Stimulated activated CD8-positive, alpha-beta memory T cell treated with anti-CD3 and anti-CD28 coated beads, Interleukin-4, amount 100 ng/mL, for 1 hour (primary cell): ENCODE measurements at places on chromosomes 7 and 10.

DNA sequence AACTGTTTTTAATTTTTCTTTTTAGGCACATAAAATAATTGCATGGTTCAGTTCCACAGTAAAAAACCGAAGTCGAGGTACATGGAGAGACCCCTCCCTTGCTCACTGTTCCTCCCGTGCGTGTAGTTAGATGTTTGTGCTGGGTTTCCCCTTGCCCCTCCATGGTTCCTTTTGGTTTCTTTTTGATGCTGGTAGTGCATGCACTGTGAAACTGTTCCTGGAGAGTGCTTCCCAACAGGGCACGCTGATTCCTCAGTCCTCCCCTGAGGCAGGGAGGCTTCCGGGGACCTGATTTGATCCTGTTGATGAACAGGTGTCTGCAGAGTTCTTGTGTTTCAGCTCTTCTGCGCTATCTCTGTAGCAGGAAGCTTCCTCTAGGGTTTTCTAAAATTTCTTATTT is 69.5 kb downstream of the ADCY1 start:
- DNase-seq = no peak

GRCh38 chr10:100907175-100907574 is 5.6 kb upstream of the SLF2 start:
- DNase-seq = no peak

GRCh38 chr10:135132-135600 is at the start of gene ZMYND11:
TSS of gene ZMYND11 (plus strand) at chr10:135455. CDS start at chr10:180013, 44,558 bp downstream.
- DNase-seq = peak; percentile 49

- no peak for DNase-seq
Observed at GRCh38 chr10:14358886-14359573, 28.3 kb upstream of the FRMD4A start.

- DNase-seq = no peak
Observed at GRCh38 chr10:22651276-22651980, 63.0 kb downstream of the PIP4K2A start.

GRCh38 chr7:7966141-7966734 is 2.4 kb upstream of the GLCCI1 start:
- DNase-seq = no peak

DNA sequence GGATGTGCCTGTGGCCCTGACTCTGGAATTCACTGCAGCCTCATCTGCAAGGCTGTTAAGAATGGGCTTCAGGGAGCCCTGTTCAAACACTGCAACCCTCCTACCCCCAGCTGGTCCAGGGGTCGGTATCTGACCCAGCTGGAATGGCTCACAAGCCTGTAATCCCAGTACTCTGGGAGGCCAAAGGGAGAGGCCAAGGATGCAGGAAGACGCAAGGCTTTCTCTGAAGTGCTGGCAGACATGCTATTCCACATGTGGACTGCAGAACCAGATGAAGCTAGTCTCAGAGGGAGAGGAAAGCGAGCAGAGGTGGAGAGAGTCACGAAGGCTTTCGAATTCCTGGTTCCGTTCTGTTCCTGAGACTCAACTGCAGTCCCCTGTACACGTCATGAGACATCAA is 45.0 kb downstream of the ESYT2 start:
- DNase-seq = no peak

DNA sequence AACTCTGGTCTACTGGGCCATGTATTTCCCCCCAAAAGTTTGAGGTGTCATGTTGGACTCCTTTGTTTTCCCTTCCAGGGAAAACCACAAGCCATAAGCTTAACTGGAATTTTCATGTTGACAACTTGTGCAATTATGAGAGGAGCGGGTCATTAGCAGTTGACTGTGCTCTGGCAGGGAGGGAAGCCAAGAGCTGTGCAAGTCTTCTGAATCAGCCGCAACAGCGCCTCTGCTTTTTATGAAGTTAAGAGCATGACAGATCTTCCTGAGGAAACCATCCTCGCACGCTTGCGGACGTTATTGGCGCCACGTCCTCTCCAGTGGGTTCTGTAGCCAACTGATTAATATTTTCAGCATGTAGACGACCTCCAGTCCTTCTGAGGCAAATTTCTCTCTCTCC is 148.7 kb upstream of the MKI67 start:
- no peak for DNase-seq

- no peak for DNase-seq
Observed at GRCh38 chr10:14244801-14245211, 85.9 kb downstream of the FRMD4A start.

DNA sequence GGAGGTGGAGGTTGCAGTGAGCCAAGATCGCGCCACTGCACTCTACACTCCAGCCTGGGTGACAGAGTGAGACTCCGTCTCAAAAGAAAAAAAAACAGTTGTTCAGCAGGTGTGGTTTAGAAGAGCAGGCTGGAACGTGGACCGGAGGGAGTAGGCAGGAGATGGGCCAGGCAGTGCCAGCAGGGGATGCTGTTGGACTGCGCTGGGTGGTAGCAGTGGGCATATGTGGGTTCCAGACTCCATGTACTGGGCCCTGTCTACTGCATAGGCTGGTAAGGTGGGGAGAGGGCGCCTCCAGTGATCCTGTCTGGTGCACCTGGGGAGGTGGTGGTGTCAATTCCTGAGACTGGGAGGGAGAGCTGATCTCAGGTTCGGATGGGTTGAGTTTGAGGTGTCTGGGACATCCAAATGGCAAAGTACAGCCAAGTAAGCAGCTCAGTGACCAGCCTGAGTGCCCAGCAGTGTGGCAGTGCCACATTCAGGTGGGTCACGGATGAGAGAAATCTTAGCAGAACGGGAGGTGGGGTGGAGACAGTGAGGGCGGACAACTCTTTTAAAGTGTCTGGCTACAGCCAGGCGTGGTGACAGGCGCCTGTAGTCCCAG is 25.9 kb downstream of the SFXN4 start:
- peak; percentile 13 for DNase-seq

DNA sequence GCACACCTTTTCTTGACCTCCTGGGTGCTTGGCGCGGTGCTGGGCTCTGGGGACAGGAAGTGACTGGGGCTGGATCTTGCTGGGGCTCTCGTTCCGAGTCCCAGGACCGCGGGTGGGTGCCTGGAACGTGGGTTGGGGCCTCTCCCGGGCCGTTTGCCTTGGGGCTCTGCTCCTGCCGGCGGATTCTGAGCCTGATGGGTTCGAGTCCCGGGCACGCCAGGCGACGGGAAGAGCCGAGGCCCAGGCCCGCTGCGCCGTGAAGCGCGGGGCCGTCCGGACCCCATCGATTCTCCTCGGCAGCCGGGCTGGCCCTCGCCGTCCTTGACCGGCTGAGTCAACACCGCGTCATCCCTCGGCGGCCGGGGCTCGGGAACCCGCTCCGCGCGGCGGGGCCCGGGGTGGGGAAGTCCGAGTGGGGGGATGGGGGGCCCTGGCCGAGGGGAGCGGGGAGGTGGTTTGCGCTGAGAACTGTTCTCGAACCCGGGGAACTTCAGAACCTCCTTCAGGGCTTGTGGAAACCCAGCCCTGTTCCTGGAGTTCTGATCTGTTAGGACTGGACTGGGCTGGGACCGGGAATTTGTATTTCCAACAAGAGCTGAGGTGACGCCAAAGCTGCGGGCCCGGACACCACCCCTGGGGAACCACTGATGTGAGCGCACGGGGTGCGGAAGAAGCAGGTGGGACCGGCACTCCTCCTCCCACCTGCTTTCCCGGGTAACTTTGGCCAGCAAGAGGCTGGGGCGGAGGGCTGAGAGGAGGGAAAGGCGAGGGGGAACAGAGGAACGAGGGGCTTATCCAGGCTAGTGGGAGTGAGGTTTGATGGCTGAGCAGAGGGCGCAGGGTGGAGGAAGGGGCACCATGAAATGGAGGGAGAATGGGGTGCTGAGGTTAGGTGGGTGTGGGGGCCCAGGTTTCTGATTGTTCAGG is 6.2 kb downstream of the HHEX start:
- no peak for DNase-seq

GRCh38 chr10:106958589-106959361 is 205.7 kb downstream of the SORCS1 start:
- no peak for DNase-seq

DNA sequence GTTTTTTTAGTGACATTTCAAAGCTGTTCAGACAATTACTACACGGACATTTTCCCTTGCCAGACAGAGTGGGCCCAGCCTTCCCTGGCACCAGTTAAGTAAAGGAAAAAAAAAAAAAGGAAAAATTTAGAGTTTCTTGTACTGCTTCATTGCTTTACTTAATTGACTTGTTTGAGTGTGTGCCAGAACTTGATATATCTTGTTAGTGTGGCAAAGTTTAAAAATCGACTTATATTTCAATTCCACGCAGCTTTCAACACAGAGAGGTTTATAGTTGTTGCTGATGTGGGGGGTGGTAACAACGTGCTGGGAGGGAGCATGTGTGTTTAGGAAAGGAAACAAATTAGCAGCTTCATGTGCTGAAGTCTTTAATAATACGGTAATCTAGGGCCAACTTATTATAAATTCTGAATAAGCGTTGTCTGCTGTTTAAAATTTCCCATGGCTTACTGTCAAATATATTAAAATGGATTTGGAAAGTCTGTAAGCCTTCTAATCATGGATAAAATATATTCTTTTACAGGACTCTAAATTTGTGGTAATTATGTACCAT is 1104.6 kb downstream of the SORCS3 start:
- no peak for DNase-seq

GRCh38 chr10:1548146-1548545 is 189.2 kb downstream of the ADARB2 start:
- no peak for DNase-seq

GRCh38 chr10:78925275-78925674 is 143.5 kb upstream of the ZMIZ1 start:
- DNase-seq = no peak

DNA sequence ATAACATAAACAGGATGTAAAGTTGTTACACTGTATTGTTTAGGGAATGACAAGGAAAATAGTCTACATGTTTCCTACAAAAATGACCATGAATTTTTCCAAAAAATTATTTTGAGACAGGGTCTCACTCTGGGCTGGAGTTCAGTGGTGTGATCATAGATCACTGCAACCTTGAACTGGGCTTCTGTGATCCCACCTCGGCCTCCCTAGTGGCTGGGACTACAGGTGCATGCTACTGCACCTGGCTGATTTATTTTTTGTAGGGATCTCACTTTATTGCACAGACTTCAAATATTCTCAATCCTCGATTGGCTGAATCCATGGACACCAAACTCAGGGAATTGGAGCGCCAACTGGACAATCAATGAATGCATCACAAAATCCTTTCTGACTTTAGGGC is 6.6 kb downstream of the CHCHD2 start:
- DNase-seq = no peak

- DNase-seq = no peak
Observed at GRCh38 chr10:103759100-103759781, 96.1 kb downstream of the SH3PXD2A start.

- DNase-seq = no peak
Observed at GRCh38 chr7:20438248-20438647, 107.5 kb downstream of the ITGB8 start.

DNA sequence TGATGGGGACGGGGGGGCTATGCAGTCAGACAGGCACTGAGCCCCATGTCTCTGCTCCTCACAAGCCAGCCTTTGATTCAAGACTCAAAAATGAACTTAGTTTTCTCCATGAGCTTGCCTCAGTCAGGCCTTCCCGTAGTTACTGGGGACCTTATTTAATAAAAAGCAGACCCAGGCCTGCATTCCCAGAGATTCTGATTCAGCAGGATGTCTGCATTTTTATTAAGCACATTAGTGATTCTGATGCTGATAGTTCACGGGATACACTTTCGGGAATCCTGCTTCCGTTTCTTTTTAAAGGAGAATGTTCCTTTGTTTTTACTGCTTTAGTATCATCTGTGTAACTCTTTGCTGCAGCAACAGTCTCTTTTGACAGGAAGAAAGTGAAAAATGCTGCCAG is 28.3 kb upstream of the PLPP4 start:
- DNase-seq = no peak

- DNase-seq = peak; percentile 32
Observed at GRCh38 chr10:22682237-22683139, 31.9 kb downstream of the PIP4K2A start.
